Left renal cortex interstitium (tissue), 4 donors: ENCODE measurements at places on chromosomes 3 and 15. TPM values are rescaled to one million over a fixed set of nuclear protein-coding genes. Genes with fewer than 3 reads are reported as not detected.

DUOXA1 gene
- 0.42 TPM for polyA plus RNA-seq

ALPK3 gene
- polyA plus RNA-seq = 21.0 TPM

ERICH6 gene
- 0.76 TPM for polyA plus RNA-seq

MCF2L2 gene
- polyA plus RNA-seq = 1.5 TPM

TP63 gene
- 1.1 TPM for polyA plus RNA-seq

TRPM1 gene
- polyA plus RNA-seq = 0.29 TPM

COLQ gene
- polyA plus RNA-seq = 11.0 TPM

IP6K1 gene
- 52.9 TPM for polyA plus RNA-seq
